ENCODE measurements at places on chromosomes 1 and 21.

GRCh38 chr1:85049735-85050166 lies 1.5 kb upstream of the MCOLN3 start:
- DNase-seq = no peak

DNA sequence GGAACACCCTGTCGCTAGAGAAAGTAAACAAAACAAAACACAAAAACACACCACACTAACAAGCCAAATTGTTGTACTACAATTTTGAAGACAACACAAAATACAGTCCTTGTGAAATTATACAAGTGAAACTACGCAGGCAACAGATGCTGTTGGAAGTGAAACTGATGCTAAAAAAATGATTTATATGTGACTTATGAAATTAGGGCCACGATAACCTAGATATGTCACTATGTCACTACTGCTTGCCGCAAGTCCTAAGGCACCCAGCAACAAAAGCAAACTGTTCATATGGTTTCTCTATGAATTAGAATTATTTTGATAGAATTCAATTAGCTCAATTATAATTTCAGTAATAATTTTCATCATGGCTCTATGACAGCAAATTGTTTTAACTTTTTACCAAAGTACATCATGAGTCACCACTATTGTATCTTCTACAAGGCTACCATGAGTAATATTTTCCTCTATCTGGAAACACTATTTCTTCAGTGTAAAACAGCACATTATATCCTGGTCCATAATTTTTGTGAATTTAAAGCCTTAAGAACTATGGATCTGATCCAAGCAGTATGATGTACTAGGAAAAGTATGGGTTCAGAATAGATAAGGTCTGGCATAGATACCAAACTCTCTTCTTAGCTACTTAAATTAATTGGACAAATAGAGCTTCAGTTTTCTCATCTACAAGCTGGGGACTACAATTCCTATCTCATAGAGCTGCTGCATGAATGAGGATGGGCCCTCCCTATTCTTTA lies 216.3 kb downstream of the COL11A1 start:
- DNase-seq = no peak

- no peak for DNase-seq
Observed at GRCh38 chr1:162912061-162912667, 51.2 kb upstream of the CCDC190 start.

DNA sequence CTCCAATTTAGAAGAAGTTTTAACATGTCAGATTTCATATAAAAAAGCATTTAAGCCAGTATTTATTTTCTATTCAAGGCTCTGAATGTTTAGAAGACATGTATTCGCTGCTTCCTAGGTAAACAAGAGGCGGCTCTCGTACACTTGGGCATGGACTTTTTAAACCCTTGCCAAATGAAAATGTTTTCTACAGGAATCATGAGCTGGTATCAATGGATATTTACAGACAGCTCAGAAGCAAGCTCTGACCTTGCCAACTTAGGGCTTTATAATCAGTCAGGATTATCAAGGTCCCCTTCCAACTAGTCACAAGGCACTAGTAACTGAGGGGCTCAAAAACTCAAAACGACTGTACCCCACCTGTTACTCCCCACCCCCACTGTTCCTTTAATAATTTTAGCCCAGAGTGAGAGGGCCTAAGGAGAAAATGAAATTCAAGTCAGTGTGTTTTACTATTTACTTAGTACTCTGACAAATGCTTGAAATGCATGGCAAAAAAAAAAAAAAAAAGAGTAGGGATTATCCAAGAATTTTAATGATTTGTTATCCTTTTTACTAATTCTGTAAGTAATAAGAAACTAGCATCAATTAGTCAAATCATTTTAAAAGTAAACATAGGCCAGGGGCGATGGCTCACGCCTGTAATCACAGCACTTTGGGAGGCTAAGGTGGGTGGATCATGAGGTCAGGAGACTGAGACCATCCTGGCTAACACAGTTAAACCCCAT lies 12.4 kb downstream of the CLSTN1 start:
- no peak for DNase-seq

- no peak for DNase-seq
Observed at GRCh38 chr1:78370356-78370755, 120.4 kb upstream of the PTGFR start.
